ENCODE measurements at places on chromosomes 16 and 17.

GRCh38 chr17:13462673-13463124, 139.0 kb downstream of the HS3ST3A1 start:
- DNase-seq: no peak

DNA sequence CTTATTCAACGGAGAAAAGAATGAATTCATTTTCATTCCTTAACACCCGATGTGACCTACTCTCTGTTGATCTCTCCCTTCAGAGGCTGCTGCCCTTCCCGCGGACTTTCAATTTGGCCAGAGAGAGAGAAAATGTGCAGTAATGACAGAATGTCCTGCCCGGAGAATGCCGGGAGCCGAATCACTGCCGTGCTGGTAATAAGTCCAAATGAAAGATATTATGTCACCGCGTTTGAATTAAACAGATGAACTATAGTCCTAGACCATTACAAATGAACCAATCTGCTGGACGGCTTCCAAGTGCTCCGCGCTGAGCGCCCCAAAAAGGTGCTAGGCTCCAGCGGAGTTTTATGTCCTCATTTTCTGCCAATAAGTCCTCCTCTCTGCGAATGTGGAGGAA, 14.7 kb upstream of the C16orf82 start:
- no peak for DNase-seq

DNA sequence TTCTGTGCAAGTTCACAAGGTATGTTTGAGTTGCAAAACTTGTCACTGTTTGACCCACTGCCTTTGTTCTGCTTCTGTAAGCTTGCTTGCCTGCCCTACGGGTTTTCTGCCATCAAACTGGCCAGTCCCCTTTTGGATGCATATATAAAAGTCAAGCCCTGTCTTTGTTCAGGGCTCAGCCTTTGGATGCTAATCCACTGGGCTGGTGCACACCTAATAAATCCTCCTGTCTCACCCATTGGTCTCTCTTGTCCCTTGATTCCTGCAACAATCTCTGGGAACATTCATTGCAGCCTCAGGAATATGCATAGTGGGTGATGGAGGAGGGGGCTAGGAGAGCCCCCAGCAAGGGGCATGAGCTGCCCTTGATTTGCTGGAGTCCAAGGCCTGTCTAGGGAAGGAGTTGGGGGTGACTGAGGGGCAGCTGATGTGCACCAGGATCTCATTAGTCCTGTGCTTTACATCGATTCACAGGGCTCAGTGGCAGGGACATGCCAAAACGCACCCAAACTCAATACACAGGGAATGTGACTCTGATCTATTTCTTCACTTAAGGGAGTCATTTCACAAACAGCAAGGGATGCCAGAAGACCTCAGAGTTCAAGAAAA, 225.4 kb upstream of the NLRP1 start:
- no peak for DNase-seq

DNA sequence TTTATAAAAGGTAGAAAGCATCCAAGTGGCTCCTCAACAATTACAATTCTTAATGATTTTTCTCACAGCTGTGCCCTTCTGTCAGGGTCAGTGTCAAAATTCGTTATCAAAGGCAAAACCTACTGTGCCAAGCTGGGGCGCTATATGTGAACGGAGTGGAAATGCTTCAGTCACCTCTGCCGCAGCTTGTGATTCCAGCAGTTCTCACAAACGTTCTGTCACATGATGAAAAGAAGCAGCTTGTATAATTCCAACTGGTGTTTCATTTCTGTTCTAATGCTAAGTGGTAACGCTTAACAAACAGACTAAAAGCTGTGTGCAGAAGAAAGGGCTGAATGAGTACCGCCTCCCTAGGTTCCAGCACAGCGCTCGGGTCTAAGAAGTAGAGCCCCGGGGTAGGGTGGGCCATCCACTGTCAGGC, 14.2 kb downstream of the PLD6 start:
- no peak for DNase-seq

GRCh38 chr17:74963656-74964055, 8.9 kb downstream of the HID1 start:
- DNase-seq: no peak

DNA sequence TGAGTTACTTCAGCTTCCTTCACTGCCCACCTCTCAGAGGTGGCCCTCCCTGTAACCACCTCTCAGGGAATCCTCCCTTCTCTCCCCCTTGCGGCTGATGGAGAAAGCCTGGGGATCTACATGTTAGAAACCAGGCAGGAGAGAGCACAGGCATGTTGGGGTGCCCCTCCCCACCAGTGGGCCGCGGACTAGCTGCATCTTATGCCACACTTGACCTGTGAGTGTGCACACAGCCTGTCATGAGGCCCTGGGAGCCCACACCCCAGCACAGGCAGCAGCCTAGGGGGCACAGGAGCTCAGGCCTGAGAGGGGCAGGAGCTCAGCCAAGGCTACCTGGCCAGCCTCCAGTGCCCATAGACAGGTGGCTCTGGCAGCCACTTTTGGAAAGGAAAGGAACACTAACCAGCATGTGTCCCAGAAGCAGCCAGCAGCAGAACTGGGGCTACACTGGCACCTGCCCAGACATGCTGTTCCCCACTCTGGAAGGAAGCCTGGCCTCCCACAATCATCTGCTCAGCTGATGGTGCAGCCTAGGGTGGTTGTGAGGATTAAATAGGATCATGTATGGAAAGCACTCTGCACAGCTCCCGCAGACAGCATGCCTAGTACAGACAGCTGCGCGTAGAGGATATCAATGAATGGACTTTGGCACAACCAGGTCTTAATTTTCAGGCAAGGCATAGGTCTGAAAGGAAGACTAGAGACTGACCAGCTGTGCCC, 60.5 kb downstream of the TMEM132E start:
- DNase-seq: no peak

GRCh38 chr16:90033387-90033786, 14.1 kb upstream of the DBNDD1 start:
- DNase-seq: no peak

DNA sequence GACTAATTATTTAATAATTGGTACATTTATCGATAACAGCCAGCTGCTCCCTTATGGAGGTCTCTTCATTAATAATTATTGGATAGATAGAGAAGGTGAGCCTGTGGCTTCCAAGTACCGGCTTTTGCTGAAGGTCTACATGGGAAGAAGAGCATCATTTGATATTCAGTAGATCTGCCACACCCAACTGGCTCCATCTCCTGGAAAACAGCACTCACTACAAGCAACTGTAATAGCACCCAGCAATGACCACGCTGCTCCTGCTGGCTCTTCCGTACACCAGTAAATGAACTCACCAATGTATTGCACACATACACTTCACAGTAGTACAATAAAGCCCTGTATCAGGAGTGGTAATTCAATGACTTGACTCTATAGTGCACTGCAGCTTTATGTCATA, 19.5 kb downstream of the MARVELD3 start:
- no peak for DNase-seq

DNA sequence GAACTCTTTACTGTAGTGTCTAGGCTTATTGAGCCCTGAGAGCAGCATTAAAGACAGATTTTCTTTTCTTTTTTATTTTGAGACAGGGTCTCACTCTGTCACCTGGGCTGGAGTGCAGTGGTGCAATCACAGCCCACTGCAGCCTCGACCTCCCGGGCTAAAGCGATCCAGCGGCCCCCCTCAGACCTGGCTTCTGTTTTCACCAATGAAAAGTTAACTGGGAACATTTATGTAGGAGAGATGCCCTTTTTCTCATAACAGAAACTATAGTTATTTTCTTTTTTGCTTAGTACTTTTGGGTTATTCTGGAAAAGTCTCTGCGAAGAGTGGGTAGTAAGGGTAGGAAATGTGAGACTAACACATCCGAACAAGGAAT, 1.5 kb downstream of the MAP1LC3B start:
- peak; percentile 12 for DNase-seq

DNA sequence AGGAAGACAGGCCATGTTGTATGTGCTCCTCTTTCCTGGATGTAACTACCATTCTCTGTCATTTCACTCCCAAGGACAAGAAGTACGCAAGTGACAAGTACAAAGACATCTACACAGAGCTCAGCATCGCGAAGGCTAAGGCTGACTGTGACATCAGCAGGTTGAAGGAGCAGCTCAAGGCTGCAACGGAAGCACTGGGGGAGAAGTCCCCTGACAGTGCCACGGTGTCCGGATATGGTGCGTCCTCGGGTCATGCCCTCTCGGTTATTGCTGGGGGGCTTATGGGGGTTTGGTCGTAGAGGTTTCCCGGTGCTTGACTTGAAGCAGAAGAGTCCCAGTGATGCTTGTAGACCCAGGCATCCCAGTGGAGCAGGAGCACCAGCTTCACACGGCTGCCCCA, 29.0 kb downstream of the PLD6 start:
- DNase-seq: no peak

GRCh38 chr16:25018972-25019617, 3.9 kb upstream of the ARHGAP17 start:
- no peak for DNase-seq

DNA sequence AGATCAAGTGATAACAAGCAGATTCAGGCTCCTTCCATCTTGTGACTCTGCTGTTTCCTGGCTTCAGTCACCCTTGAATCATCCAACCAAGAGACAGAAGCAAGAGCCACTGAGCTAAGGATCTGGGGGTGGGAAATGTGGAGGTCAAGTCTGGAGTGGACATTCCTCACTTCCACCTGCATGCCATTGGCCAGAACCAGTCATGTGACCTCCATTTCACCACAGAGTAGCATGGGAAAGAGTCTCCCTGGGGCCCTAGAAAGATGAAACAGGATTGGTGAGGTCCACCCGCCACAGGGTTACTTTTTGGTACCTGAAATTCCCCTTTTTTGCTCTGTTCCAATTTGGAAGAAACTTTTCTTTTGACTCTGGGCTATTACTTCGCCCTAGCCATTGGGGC, 1006.0 kb upstream of the EEF2KMT start:
- DNase-seq: no peak

DNA sequence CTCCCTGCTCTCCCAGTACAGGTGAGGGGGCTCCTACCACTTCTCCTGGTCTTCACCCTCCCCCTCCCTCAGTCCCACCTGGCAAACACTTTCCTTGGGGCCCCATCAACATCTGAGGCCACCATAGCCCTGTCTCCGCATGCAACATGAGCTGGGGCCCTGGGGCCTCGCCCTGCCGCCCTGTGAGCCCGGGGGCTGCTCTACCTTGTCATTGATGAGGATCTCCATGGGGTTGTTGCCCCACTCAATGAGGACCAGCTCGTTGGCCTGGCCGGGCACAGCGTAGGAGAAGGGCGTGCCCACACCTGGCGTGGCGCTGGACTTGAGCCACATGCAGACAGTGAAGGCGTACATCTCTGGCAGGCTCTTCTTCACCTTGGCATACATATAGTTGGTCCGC, 3.4 kb downstream of the NPTX1 start:
- DNase-seq: no peak

GRCh38 chr16:9091867-9092281, 430 bp downstream of the HAPSTR1 start:
- DNase-seq: no peak

- no peak for DNase-seq
These were observed 24.0 kb downstream of the SPNS2 start for GRCh38 chr17:4522661-4523060.

DNA sequence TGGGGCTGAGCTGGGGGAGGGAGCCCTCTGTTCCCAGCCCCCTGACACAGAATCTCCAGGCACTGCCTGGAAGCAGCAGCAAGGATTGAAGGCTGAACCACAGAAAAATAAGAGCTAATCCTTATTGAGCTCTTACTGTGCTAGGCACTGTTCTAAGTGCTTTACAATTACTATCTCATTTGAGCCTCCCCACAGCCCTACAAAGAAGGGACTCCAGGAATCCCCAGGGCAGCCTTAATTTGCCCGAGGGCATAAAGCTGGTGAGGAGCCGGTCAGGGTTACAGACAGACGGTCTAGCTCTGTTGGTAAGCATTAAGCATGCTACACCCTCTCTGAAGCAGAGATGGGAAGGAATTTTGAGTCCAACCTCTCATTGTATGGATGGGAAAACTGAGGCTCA, 7.0 kb downstream of the SAMD14 start:
- DNase-seq: no peak

GRCh38 chr17:75128694-75129505, 2.6 kb downstream of the NT5C start:
- no peak for DNase-seq

DNA sequence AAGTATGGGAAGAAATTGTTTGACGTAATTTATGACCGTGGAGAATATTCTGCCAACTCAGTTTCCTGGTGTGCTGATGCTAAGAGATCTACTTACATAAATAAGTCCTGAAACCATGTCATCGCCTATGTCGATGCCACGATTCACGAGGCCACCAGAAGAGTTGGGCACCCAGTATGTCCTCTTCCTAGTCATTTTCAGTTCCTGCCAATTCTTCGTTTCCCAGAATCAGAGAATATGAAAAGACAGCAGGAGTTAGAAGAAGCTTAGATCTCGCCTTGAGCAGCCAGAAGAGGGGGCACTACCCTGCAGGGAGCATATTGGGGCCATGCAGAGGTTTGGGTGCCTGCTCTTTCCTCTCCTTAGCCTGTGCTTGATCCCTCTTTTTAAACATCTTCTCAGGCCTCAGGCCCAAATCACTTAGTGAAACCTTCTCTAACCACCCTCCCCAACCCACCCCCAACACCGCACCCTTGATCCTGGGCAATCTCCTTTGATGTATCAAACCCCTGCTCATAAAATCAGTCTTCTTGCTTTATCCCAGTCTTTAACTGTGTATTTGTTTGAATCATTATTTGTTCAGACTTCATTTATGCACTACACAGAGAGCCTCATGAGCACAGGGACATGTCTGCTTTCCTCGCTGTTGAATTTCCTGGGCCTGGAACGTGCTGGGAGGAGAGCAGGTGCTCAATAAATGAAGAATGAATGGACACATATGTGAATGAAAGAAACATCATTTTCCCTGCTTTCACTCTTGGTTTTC, 12.2 kb upstream of the LONP2 start:
- no peak for DNase-seq

DNA sequence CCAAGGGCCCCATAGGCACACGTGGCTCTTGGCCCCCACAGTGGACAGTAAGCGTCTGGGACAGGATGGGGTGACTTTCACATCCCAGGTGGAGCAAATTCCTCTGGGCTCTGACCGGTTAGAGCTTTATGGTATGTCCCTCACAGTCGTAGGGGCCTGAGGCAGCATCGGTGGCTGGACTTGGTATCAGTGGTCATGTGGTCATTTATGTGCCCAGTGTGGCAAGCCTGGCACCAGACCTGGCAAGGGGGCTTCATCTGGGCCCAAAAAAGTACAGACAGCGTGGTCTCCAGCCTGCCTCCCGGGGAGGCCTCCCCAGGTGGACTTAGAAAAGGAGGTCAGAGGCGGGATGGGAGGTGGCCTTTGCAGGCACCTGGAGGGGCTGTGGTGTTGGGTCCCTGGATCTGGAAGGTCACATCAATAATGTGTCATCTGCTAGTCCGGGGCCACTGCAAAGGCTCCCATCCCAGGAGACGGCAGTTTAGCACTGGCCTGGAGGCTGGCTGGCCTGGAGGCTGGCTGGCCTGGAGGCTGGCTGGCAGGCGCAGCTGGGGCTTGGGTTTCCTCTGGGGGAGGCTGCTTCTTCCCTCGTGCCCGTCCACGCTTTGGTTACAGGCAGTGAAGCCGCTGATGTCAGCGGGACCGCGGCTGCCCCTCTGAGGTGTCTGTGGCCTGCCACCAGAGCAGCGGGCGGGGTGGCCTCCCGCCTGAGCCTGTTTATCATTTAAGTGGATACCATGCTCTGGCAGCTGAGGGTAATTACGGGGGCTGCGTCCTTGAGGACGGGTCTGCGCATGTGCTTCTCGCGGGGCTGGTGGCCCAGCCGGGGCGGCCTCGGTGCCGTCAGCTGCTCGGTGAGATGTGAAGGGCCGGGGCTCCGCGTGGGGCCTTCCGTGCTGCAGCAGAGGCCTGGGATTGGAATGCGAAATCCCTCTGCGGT, 20.7 kb upstream of the CBX4 start:
- no peak for DNase-seq
